Body of pancreas (tissue), 4 donors: ENCODE measurements at places on chromosomes 2 and 18.
A peak's percentile ranks its signal among the peaks of the same experiment; 100 is the strongest.

- no peak for DNase-seq
Measured at GRCh38 chr18:58692422-58693185, 21.3 kb downstream of the MALT1 start.

GRCh38 chr18:33755931-33756560, 178.0 kb downstream of the ASXL3 start:
- DNase-seq = peak; percentile 35

DNA sequence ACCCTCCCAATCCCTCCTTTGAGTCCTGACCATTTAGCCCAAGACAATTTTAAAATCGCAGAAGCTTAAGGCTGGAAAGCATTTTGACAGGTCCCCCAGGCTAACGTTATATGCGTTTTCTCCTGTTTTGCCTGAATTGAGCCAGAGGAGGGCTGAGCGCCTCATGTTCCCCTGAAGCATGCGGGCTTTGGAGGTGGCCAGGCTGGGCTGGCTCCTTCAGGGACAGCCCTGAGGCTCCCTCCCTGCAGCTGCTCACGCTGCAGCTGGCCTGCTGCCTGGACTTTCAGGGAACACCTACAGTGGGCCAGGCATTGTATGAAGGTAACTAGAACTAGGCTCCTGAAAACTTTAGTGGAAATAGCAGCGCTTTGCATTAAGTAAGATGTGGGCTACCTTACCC, 179.2 kb downstream of the ACKR3 start:
- peak; percentile 17 for DNase-seq

- DNase-seq = no peak
Measured at GRCh38 chr2:202035941-202036372, 2.3 kb downstream of the FZD7 start.

GRCh38 chr2:19355014-19355405, 3.4 kb downstream of the OSR1 start:
- no peak for DNase-seq

DNA sequence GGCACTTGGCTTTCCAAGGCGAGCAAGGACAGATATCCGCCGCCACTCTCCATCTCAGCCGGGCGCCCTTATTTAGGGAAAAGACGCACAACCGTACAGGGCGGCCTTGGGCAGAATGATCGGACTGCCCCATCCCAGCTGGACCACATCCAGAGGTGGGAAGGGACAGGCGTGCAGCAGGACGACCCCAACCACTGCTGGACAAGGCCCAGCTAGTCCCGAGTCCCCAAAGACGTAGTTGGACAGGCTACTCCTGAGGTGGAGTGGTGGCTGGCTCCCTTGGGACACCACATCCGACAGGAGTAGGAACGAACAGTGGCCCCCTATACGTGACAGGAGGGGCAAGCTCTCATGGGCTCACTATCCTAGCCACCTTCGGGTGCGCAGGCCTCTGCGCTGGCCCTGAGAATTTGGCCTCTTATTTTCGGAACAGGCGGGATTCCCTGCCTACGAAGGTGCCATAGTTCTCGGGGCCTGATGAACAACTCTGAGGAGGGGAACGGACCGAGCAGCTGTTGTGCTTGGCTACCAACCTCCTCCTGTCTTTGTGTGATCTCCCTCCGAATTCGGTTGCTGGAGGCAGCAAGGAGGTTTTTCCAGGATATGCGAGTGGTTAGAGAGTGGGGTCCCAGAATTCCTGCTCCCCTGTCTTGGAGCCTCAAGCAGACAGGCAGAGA, 2.3 kb downstream of the FEV start:
- no peak for DNase-seq

DNA sequence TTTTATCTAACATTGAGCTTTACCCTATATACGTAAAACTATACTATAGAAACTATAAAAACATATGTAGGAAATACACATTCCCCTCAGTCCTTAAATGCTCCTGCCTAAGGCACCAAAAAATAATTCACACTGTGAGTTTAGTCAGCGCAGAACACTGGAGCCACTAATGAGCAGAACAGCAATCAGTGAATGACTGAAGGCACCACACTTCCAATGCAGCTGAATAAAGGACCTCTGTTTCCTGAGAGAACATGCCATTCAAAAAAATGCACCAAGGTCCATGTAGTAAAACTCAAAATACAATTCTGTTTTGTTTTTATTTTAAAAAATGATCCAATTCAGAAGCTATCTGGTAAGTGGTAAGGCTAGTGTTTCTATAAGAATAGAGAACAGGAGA, 1280.6 kb upstream of the NRXN1 start:
- DNase-seq = no peak

GRCh38 chr2:226491112-226491511, 308.5 kb downstream of the IRS1 start:
- DNase-seq = no peak

- no peak for DNase-seq
Measured at GRCh38 chr2:233418761-233419546, 64.7 kb downstream of the DGKD start.

GRCh38 chr2:105592288-105592687, 152.4 kb upstream of the NCK2 start:
- peak; percentile 52 for DNase-seq

GRCh38 chr18:45197526-45197970, 417.7 kb upstream of the SLC14A2 start:
- no peak for DNase-seq

DNA sequence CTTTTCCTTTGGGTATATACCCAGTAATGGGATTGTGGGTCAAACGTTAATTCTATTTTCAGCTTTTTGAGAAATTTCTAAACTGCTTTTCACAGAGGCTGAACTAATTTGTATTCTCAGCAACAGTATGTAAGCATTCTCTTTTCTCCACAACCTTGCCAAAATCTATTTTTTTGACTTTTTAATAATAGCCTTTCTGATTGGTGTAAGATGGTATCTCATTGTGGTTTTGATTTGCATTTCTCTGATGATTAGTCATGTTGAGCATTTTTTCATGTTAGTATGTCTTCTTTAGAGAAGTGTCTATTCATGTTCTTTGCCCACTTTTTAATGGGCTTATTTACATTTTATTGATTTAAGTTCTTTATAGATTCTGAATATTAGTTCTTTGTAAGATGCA, 145.5 kb downstream of the TRABD2A start:
- no peak for DNase-seq

GRCh38 chr2:13240789-13241487, 524.2 kb downstream of the TRIB2 start:
- DNase-seq = no peak

DNA sequence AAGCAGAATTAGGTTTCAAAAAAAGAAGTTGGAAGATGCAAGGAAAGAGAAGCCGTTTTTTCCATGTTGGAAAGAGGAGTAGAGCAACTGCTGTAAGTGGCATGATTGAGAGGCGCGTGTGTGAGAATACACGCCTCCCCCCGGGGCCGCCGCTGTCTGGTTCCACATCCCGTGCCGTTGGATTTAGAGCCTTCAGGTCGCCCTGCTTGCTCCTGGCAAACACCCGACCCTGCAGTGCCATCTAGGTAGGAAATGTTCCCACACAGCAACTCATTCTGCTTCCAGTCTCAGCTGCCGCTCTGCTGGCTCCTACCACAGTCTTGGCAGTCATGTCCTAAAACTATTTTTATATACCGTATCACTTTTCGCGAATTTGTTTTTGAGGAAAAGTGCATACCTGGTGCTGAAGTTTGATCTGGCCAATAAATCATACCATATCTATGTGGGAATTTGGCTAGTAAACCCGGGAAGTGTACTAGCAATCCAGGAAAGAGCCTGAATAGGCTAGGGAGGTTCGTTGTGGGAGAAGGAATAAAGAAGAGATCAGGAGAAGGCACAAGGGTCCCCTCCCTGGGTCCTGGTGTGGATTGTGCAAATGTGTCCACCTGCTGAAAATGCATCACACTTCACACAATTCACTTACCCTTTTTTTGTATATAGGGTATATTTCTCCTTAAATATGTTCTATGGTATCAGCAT, 372.7 kb downstream of the FBXO15 start:
- DNase-seq = peak; percentile 52

- peak; percentile 51 for DNase-seq
Measured at GRCh38 chr2:3535794-3536681, 16.7 kb upstream of the ADI1 start.

DNA sequence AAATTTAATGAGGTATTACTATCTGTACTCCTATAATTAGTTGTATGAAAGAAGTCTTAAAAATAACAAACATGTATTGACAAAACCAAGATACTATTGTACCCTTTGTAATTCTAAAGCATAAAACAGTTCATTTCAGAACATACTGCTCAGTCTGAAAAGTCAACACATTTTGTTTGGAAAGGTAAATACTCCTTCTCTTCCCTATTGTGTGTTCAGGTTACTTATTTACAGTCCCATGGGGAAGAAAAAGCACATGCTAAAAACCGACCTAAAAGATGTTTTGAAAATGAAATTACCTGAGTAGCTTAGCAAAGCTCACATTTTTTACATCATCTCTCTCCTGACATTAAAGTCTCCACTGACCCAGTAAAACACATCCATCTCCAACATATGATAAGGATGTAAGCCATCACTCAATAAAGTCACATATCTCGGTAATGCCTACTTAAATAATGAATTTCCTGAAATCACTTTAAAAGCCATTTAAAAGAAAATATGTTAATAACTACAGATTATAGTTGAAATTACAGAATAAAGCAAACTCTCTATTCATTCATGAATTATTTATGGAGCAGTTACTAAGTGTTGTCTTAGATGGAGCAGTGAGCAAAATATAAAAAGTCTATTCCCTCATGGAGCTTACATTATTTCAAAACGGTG, 75.6 kb upstream of the FZD5 start:
- no peak for DNase-seq

DNA sequence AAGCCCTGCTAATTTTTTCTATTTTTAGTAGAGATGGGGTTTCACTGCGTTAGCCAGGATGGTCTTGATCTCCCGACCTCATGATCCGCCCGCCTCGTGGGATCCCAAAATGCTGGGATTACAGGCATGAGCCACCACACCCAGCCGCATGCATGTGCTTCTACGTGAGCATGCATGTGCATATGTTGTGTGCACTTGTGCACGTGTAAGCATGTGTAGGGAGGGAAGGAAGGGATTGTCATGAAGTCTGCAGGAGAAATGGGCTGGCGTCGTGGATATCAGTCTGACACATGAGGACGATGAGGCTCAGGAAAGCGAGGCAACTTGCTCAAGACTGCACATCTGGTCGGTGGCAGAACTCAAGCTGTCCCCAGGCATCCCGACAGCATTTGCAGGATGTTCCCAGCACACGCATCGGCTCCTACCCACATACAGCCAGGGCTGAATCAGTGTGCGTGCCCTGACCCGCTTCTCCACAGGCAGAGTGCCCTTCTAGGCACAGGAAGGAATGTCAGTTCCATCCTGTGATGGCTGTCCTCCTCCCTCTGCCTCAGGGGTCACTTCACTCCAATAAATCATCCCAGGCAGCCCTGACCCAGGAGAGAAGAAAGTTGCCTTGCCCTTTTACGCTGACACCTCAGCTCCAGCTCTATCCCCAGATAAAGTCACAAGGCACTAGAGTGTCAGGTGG, 49.9 kb upstream of the SLC14A2 start:
- no peak for DNase-seq

DNA sequence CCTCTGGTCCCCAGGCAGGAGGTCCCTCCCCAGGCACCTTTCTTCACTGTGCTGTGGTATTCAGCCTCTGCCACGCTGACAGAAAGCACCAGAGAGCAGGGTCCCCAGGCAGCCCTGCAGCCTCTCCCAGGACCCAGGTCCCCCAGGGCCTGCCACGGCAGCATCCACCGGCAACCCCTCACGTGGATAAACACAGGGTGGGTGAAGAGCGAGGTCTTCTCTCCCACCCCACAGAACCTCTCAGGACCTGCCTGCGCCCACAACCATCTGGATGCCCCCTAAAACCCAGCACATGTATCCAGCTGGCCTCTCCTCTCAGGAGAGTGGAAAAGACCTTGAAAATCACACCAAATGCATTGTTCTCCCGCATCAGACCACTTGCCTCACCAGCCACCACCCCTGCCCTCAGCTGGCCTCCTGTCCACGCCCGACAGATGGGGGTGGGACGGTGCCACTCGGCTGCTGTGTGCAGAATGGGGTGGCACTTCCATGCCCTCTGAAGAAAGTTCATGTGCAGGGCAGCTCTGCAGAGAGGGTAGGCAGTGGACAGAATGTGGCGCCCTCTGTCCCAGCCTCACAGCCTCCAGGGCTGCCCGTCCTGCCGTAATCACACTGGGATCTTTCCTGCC, 4.0 kb upstream of the CROCC2 start:
- DNase-seq = no peak

- DNase-seq = no peak
Measured at GRCh38 chr2:197001921-197002320, 75.4 kb upstream of the PGAP1 start.

GRCh38 chr2:175282300-175282699, 100.8 kb upstream of the ATP5MC3 start:
- DNase-seq = no peak

DNA sequence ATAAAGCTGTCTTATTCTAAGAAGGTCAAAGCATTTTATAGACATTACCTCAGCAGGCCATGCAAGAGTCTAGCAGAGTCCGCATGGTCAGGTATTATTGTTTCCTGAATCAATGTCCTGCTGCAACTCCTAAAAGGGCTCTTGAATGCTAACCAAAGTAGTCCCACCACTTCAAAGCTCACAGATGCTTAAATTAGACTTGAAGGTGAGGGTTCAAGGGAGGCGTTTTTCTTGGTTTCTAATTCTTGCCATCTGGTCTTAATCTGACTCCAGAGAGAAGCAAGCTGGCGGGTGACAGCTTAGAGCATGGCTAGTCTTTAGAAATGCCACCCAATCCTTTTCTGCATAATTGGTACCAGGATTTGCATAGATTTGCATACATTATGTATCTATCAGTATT, 226.3 kb downstream of the MREG start:
- no peak for DNase-seq

GRCh38 chr2:158633261-158633660, 161.9 kb upstream of the DAPL1 start:
- DNase-seq = no peak

DNA sequence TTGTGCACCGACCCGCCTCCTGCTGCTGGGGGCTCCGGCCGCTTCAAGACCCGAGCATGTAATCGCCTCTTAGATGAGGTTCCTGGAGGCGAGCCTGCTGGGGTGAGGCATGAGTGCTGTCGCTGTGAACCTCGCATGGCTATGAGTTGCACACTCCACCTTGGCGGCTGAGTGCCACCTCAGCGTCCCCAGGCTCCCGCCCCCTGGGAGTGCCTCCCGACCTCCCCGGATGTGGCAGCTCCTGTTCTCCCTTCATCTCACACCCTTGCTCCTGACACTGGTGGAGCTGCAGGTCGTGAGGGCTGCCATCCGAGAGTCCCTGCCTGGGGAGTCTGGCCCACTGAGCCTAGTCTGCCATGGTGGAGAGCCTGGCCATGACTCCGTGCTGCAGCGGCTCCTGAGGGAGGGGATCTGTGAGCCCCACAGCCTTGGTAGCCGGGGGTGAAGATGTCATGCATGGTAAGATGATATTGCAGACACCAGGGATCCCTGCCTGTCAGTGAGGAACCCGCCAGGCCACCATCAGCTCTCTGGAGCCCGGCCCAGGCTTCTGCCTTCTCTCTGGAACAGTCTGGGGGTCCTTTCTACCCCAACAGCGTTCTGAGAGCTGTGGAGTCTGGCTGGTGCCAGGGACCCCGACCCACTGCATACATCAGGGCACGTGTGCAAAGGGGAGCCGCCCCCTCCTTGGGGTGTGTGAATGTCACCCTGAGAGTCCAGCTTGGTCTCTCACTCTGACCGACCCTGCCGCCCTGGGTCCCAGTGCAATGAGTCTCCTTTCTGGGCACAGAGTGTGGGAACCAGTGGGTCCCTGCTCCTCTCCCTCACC, 61.6 kb upstream of the HS6ST1 start:
- no peak for DNase-seq
